ENCODE measurements at places on chromosomes 11 and 22.

- DNase-seq = no peak
Observed at GRCh38 chr22:46061501-46062231, 84.7 kb upstream of the WNT7B start.

GRCh38 chr22:27041745-27042310 is 384.4 kb downstream of the MIAT start:
- no peak for DNase-seq

DNA sequence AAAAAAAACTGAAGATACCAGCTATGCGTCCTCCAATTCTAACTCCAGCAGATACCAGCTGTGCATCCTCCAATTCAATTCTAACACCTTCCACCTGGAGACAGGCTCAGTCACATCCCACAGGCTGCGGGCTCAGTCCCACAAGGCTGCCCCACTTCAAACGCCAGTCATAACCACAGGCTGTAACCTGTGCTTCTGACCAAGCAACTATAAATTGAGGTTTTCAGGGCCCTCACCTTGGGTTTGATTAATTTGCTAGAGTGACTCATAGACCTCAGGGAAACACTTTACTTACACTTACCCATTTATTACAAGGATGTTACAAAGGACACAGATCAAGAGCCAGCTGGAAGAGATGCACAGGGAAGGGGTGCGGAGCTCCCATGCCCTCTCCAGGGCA is 32.4 kb upstream of the MSANTD2 start:
- DNase-seq = no peak

- DNase-seq = no peak
Observed at GRCh38 chr11:6111673-6112072, 4.2 kb downstream of the OR56B4 start.

GRCh38 chr22:31726692-31727091 is 23.2 kb downstream of the PRR14L start:
- no peak for DNase-seq

DNA sequence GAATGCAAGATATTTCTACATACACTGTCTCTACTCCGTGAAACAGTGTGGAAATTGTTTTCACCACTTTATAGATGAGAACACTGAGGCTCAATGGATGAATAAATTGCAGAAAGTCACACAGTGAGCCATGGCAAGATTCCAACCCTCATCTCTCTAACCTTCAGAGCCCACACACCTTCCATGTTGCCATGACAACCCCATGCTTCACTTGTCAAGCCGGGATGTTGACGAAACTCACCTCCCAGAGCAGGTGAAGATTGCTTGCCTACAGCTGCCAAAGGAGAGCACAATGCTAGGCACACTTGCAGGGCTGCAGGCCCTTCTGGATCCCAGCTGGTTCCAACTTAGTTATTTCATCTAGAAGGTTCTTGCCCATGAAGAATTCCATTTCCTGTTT is 71.4 kb upstream of the SEZ6L start:
- DNase-seq = no peak

DNA sequence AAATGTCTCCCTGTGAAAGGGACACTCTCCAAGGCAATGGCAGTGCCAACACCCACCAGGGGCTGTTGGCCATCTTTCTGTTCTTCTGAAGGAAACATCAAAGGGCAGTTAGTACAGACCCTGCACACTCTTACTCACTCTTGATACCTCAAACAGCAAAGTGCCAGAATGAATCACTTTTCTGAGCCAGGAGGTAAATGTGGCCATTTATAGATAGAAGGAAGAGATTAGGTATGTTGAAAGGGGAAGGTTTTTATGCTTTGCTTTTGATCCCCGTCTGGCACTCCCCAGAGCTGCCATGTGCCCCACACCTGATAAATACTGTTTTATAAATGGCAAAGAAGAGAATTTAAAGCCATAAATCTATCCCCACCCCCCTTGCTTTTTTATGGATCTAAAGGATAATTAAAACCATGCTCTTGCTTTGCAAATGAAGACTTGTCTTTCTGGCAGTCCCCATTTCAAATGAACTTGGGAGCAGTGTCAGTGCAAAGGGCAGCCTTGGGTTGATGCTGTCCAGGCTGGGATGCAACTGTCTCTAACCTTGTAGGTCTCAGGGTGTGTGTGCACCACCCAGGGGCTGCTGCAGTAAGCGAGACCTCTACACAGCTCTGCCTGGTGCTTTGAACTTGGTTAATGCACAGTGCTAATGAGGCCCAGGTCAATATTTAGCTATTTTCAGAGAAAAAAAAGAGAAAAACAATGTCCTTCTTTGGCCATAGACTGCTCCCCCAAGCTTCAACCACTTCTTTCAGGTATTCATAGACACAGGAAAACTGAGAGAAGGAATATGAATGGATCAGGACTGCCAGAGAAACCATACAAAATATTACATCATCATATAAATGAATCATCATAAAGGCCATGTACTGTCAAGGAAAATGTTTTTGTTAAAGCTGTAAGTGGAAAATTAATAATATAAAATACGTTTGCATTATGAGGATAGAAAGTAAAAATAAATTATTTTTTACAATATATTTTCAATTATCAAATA is 207.5 kb downstream of the ETS1 start:
- DNase-seq = no peak

DNA sequence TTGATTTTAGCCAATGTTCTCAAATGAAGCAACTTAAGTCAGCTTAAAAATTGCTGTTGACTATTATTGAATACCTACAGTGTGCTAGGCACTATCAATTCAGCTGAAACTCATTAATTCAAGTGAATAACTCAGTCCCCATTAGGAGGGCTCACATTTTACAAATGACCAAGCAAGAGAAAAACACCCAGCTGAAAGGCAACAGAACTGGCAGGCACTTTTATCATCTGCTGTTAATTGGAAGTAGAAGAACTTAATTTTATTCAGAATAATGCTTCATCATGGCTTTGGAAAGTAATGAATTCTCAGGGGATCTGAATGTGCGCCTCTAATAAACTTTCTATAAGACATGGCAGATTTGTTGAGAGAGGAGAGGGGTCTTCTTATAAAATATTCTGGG is 1066.9 kb downstream of the DLG2 start:
- no peak for DNase-seq

DNA sequence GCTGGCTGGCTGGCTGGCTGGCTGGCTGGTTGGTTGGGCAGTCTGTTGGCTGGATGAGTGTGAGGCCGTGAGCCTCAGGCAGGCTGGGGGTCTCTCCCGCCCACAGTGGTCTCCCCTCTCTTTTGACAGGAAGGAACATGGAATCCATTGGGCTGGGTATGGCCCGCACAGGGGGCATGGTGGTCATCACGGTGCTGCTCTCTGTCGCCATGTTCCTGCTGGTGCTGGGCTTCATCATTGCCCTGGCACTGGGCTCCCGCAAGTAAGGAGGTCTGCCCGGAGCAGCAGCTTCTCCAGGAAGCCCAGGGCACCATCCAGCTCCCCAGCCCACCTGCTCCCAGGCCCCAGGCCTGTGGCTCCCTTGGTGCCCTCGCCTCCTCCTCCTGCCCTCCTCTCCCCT is 1.9 kb downstream of the UPK2 start:
- DNase-seq = no peak

DNA sequence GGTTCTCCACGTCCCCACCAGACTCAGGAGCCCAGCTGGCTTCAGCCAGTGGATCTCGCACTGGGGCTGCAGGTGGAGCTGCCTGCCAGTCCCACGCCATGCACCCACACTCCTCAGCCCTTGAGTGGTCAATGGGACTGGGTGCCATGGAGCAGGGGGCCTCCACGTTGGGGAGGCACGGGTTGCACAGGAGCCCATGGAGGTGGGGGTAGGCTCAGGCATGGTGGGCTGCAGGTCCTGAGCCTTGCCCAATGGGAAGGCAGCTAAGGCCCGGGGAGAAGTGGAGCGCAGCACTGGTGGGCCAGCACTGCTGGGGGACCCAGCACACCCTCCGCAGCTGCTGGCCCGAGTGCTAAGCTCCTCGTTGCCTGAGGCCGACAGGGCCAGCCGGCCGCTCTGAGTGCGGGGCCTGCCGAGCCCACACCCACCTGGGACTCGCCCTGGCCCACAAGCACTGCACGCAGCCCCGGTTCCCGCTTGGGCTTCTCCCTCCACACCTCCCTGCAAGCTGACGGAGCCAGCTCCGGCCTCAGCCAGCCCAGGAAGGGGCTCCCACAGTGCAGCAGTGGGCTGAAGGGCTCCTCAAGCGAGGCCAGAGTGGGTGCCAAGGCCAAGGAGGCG is 258.5 kb upstream of the PDGFD start:
- DNase-seq = no peak

GRCh38 chr11:36475192-36475591 is 34.9 kb downstream of the TRAF6 start:
- DNase-seq = no peak

DNA sequence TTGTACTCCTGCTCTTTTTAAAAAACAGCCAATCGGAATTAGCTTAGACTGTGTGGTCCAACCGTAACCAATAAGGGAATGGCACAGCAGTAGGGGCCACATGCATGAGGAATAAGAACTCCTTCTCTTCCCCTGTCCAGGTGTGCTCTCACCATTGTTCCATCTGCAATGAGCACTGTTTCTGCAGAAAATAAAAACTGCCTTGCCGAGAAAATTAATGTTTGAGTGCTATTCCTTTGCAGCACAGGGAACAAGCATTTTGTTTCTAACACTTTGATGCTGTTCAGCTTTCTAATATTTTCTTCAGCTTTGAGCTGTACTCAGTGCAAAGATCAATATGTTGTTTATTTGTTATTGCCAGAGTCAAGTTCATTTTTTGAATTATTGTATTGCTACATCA is 57.9 kb downstream of the PIWIL3 start:
- DNase-seq = no peak

- DNase-seq = no peak
Observed at GRCh38 chr11:35458846-35459245, 39.5 kb upstream of the SLC1A2 start.

GRCh38 chr11:92137747-92138146 is 86.9 kb upstream of the FAT3 start:
- no peak for DNase-seq

- DNase-seq = no peak
Observed at GRCh38 chr11:12278766-12279671, 98.4 kb upstream of the PARVA start.

DNA sequence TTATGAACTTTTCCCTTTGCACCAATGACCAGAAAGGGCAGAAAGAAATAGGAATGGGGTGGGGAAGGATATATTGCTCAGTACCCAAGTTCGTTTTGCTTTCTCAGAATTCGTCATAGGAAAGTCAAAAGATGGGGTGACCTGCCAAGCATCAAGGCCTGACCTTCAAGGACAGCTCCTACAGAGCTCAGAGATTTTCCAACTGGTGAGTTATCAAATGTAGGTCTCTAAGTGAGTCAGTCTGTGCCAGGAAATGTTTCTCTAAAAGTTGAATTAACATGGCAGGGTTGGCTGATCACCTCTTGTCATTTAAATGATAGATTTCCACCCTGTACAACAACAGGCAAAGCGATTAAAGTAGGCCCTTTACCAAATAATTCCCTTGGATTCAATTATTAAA is 307.2 kb downstream of the CADM1 start:
- no peak for DNase-seq

- no peak for DNase-seq
Observed at GRCh38 chr22:24335496-24335895, 64.9 kb downstream of the SPECC1L start.

GRCh38 chr11:118672846-118673245 is 6.6 kb downstream of the TREH start:
- no peak for DNase-seq

DNA sequence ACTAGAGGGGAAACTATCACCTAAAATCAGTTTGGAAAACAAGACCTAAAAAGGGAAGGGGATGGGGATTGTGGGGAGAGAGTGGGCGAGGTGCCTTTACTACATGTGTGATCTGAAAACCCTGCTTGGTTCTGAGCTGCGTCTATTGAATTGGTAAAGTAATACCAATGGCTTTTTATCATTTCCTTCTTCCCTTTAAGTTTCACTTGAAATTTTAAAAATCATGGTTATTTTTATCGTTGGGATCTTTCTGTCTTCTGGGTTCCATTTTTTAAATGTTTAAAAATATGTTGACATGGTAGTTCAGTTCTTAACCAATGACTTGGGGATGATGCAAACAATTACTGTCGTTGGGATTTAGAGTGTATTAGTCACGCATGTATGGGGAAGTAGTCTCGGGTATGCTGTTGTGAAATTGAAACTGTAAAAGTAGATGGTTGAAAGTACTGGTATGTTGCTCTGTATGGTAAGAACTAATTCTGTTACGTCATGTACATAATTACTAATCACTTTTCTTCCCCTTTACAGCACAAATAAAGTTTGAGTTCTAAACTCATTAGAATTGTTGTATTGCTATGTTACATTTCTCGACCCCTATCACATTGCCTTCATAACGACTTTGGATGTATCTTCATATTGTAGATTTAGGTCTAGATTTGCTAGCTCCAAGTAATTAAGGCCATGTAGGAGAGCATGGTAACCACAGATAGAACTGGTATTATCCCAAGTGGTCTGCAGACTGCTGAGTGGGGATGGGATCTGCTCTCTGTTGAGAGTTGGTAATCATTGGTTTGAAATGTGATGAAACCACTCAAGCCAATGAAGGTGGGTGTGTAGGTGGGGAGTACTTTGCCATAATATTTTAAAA is 3.6 kb downstream of the NEAT1 start:
- DNase-seq = no peak

DNA sequence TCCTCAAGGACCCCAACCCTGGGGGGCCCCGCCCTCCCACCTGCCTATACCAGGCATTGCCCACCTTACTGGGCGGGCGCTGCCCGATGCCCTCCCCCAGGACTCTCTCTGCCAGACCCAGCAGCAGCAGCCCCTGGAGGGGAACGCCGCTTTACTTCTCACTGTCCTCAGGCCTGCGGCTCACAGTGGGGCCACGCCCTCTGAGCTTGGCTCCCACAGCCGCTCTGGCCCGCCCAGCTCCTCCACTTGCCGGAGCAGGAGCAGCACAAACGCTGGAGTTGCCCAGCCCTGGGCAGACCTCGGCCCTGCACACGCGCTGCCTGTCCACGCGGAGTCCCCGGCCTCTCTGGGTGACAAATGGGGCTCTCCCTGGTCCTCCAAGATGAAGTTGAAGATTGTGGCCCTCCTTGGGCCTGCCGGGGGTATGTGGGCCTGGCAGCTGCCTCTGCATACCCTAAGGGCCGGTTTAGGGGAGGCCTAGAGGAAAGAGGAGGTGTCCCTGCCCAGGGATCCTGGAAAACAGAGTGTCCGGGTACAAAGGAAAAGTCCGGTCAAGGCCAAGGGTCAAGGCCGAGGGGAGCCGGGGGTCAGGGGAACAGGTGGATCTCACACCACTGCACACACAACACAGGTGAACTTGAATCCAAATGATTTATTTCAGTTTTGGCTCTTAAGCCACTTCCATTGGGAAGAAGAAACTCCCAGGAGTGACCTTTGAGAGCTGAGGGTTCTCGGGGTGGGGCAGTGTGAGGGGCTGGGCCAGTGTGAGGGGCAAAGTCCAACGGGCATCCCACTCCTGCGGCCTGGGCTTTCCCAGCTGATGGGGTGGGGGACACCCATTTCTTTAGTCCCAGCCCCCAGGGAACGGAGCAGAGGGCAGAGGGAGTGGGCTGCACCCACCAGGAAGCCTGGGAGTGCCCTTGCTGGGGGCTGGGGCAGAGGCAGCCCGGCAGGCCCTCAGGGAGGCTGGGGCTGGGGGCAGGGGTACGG is 674 bp upstream of the BAIAP2L2 start:
- no peak for DNase-seq

DNA sequence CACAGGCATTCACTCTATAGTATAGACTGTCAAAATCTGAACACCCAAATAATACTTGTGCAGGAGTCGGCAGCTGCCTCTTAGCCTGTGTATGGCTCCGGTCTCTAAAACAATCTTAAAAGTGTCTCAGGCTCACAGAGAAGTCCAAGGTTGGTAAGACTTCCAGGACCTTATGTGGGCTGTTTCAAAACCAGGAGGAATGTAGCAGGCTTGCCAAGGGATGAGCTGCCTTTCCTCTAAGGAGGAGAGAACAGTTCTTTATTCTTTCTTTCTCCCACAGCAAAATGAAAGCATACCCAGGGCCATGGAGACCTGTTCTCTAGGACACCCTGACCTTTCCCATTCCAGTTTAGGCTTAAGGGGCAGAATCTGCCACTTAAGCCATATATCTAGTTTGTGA is 176.5 kb downstream of the TRPC6 start:
- DNase-seq = no peak
